ENCODE measurements at places on chromosomes 5 and 9.
A peak's percentile ranks its signal among the peaks of the same experiment; 100 is the strongest.

GRCh38 chr5:74903165-74903787 lies 37.1 kb upstream of the FAM169A start:
- DNase-seq = peak; percentile 68

DNA sequence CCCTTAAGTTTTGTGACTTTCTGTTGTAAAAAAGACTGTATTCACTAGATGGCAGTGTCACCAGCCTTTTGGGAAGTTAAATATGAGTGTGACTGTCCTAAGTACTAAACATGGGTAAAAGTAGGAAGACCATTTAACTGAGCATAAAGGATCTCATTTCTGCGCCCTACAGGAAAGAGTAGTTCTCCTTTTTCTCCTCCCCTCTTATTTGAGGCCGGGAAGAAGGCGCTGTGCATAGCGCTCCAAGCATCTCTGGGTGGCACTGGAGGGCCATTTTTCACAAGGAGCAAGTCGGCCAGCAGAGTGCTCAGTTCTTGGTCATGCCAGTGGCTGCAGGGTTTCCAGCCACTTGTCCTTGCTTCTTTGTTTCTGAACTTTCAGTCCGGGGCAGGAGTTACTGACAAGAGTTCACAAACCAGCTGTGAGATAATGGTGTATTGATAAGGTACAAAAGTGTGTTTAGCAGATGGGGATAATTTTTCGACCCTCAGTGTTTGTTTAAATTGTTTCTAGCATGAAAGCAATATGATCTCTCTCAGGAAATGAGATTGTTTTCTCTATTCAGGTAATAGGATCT lies 227.6 kb upstream of the DMRT1 start:
- peak; percentile 50 for DNase-seq

GRCh38 chr5:93892481-93892880 lies 151.1 kb upstream of the POU5F2 start:
- no peak for DNase-seq

DNA sequence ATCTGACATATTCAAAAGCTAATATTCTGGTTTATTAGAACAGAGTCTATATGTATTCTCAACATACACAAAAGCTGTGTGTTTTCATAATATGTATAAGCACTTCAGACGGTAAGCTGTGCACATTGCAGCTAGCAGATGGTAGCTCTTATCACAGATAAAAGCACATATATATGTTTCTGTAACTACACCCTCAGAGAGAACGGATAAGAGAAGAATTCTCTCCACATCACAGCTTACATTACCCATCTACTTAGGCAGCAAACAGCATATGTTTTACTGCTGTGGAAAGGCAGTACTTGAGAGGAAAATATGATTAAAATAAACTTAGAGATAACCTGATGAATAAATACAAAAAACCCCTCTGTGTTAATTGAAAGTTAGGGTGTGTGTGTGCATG lies 450.9 kb upstream of the ZNF608 start:
- no peak for DNase-seq

- no peak for DNase-seq
These were observed 19.0 kb downstream of the HNRNPK start for GRCh38 chr9:83960991-83961390.

- DNase-seq = no peak
These were observed 145.4 kb downstream of the GABBR2 start for GRCh38 chr9:98563212-98563907.

DNA sequence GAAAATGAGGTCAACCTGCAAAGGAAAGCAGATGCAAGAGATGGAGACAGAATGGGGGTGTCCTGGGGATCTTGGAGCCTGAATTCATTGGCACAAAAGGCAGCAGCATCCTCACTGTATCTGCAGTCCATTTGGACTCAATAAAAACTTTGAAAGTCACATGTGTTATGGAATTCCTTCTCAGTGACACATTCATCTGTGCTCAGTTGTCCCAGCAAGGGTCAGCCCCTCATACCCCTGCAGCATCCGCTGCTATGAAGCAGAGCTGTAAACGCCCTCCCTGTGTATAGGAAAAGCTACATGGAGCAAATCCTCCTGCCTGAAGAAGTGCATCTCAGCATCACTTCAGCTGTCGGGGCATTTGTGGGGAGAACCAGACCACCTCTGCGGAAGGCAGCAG lies 14.5 kb upstream of the RARS1 start:
- DNase-seq = no peak

GRCh38 chr5:150638488-150639376 lies 1.7 kb upstream of the SYNPO start:
- no peak for DNase-seq

DNA sequence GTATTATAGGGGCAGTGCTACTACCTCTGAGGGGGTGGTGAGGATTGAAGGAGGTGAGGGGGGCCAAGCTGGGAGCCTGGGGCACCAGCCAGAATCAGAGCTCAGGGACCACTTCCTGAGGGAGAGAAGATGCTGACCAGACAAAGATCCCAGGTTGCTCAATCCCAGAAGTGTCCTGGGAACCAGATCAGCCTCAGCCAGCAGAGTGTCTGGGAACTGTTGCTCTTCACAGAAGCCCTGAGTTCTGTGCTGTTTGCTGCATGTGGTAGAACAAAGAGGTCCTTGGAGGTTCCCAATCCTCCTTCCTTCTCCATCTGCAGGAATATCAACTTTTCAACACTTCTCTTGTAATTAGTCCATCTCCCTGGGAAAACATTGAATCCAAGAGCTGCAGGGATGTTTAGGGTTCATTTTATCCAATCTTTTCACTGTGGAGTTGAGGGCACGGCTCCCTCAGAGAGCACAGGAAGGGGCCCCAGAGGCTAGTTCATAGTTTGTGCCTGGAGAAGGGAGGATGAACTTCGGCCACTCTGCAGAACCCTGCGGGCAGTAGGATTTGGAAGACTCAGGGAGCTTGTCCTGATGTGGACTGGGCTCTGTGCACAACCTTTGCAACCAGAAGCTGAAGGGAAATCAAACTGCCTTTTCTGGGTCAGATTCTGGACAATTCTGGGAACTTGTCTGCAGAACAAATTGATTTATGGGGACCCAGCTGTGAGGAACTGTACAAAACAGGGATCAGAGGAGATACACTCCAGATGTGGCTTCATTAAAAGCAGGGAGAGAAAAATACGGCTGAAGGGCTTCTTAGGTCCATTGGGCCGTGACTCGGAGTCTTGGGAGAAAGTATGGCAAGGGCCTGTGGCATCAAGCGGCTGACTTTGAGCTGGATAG lies 57.1 kb downstream of the GALNT12 start:
- DNase-seq = no peak

DNA sequence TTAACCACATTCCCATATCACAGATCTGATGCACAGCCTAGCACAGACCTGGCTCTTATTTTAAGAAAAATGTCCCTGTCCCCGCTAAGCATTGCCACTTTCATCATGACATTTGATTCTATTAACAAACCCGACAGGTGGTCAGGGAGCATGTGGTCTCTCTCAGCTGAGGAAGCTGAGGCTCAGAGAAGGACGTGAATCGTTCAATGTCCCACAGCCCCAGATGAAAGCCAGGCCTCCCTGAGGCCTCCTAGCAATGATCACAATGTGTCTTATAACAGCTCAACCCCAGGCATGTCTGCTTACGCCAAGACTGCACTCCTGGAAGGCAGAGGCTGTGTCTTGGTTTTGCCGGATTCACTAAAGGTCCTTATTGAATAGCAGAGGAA lies 10.4 kb upstream of the CRB2 start:
- DNase-seq = no peak

GRCh38 chr5:141040093-141040770 lies 10.9 kb upstream of the PCDHB1 start:
- peak; percentile 78 for DNase-seq

GRCh38 chr9:134937164-134937555 lies 19.4 kb upstream of the FCN1 start:
- DNase-seq = no peak

DNA sequence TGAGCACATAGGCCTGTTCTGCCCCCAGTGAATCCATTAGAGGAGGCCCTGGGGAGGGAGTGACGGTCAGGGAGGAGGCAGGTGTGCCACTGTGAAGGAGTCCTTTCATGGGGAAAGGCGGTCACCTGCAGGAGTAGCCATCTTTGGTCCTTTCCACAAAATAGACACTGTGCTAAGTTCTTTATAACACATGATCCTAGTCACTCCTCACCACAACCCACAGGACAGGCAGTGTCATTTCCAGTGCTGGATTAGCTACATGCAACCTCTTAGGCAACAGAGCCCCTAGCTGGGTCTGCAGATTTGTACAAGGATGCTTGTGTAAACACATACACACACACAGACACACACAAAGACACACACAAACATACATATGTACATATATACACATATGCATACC lies 18.3 kb downstream of the DOCK2 start:
- DNase-seq = no peak

DNA sequence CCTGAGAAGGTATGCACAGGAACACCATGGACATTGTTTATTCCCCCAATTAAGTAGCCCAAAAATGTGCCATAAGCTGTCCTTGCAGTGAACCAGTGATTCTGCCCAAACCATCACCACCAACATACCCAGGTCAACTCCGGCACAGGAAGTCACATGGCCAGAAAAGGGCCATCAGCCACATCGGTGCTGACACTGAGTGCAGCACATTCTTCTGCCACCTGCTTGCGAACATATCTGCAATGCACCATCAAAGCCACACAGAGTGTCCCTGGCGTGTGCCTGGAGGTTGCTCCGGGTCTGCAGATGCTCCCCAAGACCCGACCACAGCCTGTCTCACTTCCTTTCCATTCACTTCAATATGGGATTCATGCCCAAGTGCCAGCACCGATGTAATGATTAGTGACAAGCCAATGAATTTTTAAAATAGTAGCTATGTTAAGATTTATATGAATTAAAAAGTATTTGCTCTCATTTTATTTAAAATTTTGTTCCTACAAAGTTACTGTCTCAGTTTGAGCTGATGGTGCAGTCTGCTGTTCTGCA lies 37.6 kb downstream of the SYK start:
- DNase-seq = no peak

- no peak for DNase-seq
These were observed 103.3 kb downstream of the CD180 start for GRCh38 chr5:67093279-67093678.

GRCh38 chr5:28009576-28009975 lies 971.2 kb upstream of the CDH9 start:
- DNase-seq = no peak

DNA sequence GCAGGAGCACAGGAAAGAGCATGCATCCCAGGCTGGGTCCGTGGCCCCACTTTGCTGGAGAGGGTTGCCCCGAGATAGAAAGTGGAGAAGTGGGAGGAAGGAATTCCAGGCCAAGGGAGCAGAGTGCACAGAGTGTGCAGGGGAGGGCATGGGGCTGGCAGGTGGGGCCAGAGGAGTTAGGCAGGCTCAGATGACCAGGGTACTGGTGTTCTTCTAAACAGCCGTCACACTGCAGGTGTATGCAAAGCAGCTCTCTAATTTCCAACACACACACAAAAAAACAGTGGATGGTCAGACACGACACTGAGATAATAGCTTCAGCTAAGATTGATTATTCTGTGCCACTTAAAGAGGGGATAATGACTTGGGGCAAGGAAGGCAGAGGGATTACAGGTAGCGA lies 212.2 kb downstream of the MTRR start:
- DNase-seq = no peak

DNA sequence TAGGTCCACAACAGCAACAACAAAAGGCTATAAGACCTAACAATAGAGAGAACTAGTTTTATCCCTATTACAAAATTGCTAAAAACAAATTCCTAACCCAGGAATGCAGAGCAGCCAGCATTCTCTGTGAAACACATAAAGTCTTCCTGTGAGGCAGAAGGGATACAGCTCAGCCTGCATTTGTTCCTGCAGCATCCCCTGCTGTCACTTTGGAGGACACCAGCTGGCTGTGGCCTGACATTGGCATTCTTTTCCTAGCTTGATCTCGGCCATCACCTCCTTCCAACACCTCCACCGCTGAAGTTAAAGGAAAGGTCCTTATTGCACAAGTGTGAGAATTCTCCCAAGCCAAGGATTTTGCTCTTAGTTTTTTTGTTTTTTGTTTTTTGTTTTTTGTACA lies 186.1 kb downstream of the SNCAIP start:
- DNase-seq = no peak

GRCh38 chr5:119080936-119081335 lies 10.0 kb downstream of the DMXL1 start:
- DNase-seq = no peak

DNA sequence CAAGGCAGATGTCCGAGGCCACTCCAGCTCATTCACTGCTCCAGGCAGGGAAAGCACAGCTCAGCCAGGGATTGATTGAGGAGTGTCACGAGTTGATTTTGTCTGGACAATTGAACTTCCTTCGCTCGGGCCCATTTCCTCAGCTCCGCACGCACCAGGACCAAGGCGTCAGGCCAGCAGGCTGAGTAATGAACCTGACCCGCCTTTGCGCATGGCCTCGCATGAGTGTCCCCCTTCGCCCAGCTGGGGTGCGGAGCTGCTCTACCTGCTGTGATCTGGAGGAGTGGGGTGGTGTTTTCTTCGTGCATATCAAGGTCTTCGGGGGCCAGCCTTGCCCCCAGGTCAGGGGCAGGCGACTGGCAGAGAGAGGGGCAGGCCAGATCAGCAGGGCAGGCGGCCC lies 44.0 kb downstream of the VAV2 start:
- DNase-seq = no peak

GRCh38 chr5:60495644-60496520 lies 204.1 kb downstream of the DEPDC1B start:
- DNase-seq = no peak

GRCh38 chr9:91416096-91416712 lies 7.4 kb downstream of the NFIL3 start:
- no peak for DNase-seq

DNA sequence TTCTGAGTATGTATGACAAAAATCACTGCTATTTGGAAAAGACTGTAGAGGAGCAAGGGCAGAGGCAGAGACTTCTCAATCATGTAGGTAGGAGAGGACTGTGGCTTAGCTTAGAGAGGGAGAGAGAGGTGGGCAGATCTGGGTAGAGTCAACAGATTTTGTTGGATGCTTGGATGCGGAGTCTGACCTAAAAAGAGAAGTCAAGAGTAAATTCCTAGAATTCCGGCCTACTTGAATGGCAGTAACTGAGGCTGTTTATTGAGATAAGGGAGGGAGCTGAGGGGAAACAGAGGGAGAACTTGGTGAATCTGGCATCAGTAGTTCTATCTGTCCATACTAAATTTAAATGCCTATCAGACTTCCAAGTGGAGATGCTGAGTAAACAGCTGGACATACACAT lies 2.4 kb downstream of the TICAM2 start:
- DNase-seq = no peak

GRCh38 chr5:164179406-164179805 lies 674.0 kb downstream of the MAT2B start:
- no peak for DNase-seq

Data from iPS DF 19.7 (cell line).